ENCODE measurements at places on chromosomes 2 and 18.

GRCh38 chr18:615092-615521 lies 18.3 kb downstream of the CLUL1 start:
- no peak for DNase-seq

DNA sequence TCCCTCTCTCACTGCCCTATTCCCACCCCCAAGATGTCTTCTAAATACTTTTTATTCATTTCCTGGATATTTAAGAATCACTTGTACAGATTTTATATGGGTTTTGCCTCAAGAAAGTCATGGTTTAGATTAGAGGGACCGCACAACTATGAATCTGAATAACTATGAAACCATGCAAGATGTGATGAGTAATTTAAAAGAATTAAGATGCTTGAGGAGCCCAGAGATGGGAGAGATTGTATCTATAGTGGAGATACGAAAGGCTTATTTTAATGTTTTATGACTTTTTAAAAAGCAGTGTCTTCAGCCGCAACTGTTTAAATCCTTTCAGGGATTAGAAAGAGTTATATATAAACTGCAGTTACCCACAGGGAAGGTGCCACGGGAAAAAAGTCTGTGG lies 324.1 kb downstream of the LPIN1 start:
- peak; percentile 39 for DNase-seq

- no peak for DNase-seq
These were observed 104.8 kb upstream of the TGFA start for GRCh38 chr2:70658476-70658875.

DNA sequence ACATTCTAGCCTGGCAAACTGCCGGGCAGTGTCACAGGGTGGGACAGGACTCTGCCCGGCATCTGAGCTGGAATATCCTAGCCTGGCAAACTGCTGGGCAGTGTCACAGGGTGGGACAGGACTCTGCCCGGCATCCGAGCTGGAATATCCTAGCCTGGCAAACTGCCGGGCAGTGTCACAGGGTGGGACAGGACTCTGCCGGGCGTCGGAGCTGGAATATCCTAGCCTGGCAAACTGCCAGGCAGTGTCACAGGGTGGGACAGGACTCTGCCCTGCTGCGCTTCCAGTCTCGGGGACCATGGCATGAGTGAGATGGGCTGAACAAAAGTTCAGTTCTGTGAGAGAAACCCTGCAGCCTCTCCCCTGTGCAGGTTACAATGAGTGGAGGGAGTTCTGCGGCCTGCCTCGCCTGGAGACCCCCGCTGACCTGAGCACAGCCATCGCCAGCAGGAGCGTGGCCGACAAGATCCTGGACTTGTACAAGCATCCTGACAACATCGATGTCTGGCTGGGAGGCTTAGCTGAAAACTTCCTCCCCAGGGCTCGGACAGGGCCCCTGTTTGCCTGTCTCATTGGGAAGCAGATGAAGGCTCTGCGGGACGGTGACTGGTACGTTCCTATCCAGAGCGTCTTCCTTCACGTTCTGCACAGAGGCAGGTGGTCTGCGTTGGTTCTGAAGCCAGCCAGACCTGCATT lies 80.3 kb downstream of the TPO start:
- DNase-seq: no peak

GRCh38 chr2:48345176-48345575 lies 184.8 kb upstream of the STON1 start:
- DNase-seq: no peak

GRCh38 chr18:48643262-48643661 lies 104.4 kb downstream of the CTIF start:
- no peak for DNase-seq

GRCh38 chr2:239163688-239164334 lies 237.0 kb downstream of the HDAC4 start:
- DNase-seq: no peak

DNA sequence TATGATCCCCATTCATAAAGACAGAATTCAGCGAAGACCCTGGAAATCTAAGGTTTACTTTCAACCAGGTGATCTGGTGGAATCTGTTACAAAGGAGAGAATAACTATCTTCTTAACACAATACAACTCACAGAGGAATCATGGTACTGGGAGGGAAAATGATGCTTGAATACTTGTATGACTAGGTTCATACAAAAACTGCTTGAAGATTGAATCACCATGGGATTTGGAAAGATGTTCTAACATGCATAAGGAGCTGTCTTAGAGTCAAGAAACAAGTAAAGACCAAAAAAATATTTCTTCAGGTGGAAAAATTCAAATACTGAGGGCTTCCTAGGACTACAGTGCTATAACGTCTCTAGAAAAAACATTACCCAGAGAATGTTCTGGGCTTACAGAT lies 32.2 kb downstream of the COL5A2 start:
- DNase-seq: no peak

GRCh38 chr18:67788310-67789164 lies 272.0 kb upstream of the DSEL start:
- no peak for DNase-seq

DNA sequence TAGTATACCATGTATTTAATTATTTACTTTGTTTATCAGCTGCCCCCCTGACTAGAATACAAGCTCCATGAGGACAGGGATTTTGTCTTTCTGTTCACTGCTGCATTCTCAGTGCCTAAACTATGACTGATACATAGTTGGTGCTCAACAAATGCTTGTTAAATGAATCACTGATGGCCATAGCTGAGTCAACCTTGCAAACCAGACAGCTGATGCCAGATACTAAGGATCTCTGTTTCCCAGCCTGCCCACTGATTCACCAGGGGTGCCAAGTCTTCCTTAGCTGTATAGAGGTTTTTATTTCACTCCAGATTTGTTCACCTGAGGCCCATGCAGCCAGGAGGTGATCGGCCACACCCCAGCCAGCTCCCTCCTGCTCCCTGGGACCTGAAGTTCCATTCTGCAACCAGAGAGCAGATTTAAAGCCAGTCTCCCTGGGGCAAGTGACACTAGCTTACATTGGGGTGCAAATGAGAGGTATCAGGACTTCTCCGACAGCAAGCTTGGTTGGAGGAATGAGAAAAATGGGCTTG lies 92.2 kb downstream of the C1QL2 start:
- DNase-seq: no peak

DNA sequence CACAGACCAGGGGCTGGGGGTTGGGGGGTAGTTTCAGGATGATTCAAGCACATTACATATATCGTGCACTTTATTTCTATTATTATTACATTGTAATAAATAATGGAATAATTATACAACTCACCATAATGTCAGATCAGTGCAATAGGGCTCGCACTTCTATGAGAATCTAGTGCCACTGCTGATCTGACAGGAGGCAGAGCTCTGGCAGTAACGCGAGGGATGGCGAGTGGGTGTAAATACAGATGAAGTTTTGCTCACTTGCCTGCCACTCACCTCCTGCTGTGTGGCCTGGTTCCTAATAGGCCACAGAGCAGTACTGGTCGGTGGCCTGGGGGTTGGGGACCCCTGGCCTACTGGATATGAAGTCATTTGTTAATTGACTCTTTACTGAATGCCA lies 190.5 kb downstream of the CLIP4 start:
- DNase-seq: no peak

- DNase-seq: no peak
These were observed 8.9 kb downstream of the TNS1 start for GRCh38 chr2:217993817-217994463.

DNA sequence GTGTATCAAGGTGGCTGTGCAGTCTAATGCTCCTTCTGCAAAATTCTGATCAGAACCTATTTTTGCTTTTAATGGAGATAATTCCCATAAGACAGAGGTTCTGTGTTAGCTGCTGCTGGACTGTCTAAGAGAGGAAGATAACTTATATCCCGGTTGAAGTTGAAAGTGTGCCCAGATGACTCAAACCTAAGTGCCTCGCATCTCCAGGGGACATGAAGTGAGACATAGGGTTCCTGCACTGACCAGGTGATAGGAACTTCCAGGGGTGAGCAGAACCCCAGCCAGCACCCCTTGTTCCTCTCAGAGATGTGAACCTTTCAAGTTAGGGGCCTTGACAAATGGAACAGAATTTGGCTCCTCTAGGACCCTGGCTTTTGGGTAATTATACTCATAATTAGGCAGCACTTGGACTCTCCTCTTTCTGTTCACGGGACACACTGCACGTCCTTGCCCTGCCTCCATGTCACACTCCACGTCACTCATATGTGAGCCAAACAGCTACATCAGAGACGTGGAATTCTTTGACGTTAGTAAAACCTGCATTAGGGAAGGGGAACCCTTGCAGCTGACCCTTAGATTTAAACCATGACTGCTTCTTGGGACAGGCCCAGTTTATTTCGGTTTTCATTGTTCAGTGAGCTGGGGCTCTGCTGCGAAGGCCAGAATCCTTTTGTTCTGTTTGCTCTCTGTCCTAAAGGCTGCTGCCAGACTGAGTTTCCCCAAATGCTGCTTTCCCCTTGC lies 104.5 kb upstream of the ALPP start:
- DNase-seq: no peak

GRCh38 chr18:59502274-59503175 lies 143.5 kb upstream of the LMAN1 start:
- no peak for DNase-seq

DNA sequence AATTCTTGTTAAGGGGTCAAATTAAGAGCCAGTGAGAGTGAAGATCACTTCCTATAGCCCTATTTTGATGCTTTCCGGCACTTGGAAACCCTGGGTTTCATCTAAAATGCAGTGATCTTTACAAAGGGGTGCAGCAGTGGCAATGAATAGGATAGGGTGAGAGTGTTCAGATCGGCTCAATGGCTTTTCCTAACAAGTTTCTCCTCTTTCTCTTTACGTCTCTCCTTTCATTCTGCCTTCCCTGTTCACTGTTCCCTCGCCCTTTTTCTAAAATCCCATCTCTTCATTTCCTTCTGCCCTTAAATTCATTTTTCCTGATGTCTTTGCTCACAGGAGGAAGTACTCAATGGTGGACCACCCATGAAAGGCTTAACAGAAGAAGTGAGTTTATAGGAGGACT lies 86.0 kb downstream of the CTIF start:
- DNase-seq: no peak

DNA sequence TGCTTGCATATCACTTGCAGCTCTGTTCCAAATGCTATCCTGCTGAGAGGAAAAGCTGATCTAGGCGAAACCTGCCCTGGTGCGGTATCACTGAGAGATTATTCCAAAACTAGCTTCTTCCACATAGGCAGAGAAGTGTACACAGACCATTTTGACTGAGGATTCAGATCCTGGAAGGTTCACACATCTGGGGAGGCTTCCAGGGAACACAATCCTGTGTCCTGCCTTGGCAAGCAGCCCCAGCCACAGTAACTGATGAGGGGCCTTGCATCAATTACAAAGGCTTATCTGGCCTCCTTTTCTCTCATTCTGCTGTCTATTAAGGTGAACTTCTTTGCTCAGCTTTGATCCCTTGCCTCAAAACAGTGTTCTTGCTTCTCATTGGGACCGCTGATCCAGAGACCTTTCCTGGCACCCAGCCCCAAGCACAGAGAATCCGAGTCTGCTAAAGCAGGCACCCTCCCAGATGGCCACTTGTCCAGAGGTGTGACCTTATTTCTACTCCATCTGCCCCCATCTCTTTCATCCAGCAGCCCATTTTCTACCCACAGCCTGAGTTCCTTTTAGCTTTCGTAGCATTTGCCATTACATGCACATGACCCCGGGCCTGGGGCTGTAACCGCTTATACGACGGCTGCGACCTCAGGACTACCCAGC lies 52.3 kb upstream of the ZFP36L2 start:
- DNase-seq: no peak

DNA sequence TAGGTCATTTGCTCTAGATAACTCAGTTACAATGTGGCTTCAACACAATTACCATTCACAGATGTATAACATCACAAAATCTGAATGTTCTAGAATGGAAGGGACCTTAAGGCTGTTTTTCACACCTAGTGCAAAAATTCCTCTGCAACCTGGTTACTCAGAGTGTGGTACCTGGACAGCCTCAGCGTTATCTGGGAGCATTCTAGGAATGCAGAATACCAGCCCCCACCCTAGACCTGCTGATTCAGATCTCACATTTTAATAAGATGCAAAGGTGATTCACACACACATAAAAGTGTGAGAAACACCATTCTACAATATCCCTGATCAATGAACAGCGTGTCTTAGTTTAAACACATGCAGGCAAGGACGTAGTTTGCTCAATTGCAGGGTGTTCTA lies 233.1 kb downstream of the TDRD15 start:
- DNase-seq: no peak

DNA sequence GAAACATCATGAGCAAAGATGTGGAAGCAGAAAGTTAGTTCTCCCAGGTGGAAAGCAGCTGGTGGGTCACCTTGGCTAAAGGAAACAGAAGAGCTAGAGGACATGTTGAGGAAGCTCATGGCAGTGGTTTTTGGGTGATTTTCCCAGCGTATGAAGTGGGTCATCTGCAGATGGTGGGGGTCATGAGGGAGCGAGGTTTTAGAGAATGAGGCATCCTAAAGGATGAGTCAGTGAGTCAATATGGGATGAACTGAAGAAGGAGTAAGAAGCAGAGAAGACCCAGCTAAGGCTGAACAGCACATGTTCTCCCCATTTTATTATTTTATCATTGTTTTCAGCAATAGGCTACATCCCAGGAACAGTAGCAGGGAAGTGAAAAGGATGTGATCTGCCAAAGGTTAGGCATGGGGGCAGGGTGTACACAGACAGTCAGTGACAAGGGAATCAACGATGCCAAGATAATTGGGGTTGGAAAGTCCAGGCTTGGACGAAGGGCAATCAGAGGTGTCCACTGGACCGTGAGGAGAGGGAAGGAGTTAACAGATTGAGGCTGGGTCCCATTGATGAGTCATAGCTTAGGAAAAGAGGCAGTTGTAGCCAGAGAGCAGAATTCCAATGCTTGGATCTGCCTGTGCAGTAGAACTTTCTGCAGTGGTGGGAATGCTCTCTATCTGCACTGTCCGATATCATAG lies 289.3 kb upstream of the RAB12 start:
- DNase-seq: no peak

DNA sequence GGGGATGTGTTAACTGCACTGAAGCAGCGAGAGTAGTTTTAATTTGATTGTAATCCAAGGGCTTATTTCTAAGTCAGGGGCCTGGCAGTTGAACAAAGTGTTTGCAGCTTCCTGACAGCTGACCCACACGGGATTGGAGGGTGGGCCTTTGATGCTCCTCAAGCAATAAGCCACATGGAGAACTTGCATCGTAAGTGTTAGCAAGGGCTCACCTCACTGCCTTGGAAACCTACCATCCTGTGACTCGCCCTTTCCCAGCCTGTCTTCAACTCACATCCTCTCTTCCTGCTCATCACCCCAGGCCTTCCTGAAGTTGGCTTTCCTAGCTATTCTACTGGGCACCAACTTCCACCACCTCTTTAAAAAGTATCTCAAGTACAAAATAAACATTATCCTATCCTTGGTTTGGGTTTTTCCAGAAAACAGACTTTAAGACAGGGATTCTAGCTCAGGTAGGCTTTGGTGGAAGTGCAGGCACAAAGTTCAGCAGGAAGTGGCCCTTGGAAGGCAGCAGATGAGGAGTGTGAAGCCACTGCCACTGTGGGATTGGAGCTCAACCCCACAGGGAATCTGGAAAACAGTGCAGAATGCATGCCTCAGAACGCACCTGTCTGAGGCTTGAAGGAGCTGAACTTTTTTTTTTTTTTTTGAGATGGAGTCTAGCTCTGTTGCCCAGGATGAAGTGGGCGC lies 31.6 kb downstream of the B3GNT2 start:
- no peak for DNase-seq

Measured in SK-N-MC (cell line).